ENCODE measurements at places on chromosomes 12 and 14. TPM values are rescaled to one million over a fixed set of nuclear protein-coding genes. Genes with fewer than 3 reads are reported as not detected.

- DNase-seq: no peak
These were observed 49.1 kb upstream of the FKBP4 start for GRCh38 chr12:2745655-2746054.

DNA sequence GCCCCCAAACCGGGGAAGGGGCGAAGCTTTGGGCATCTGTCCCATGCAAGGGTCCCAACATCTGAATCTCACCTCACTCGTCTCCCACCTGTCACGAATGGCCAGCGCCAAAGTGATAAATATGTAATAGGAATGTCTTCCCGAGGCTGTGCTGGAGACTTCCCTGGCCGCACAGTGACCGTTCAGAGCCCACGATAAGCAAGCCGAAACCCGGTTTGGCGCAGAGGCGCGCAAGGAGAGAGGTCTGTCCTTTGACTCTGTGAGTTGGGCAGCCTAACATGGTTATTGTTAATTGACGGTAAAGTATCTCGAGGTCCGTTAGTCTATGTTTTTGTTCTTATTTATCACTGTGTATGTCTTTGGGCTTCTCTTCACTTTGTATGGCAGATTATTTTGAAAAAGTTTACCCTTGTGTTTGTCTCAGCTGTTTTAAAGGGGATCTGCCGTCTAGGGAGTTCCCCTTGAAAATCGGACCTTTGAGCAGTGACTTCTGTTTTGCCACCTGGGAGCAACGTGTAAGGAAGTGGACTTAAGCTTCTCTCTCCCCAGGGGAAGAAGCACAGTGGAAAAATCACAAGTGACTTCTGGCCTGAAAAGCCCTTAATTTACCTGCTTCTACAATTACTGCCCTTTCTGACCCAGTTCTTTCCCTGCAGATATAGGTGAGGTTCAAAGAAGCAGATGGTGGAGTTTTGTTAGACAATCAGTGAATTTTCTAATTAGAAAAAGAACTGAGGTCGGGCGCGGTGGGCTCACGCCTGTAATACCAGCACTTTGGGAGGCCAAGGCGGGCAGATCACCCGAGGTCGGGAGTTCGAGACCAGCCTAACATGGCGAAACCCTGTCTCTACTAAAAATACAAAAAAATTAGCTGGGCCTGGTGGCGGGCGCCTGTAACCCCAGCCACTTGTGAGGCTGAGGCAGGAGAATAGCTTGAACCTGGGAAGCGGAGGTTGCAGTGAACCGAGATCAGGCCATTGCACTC, 1.1 kb upstream of the TM9SF1 start:
- DNase-seq: peak; percentile 16

Gene ANKRD33
- total RNA-seq: not detected

GRCh38 chr12:48163150-48163747, 5.9 kb upstream of the ASB8 start:
- DNase-seq: no peak

Gene TMCC3
- 9.8 TPM for total RNA-seq

Gene PLEKHD1
- 0.20 TPM for total RNA-seq

Gene FBRSL1
- total RNA-seq: 5.0 TPM

Data from skin of body (tissue), 3 donors.